Stimulated activated CD4-positive, alpha-beta T cell treated with anti-CD3 and anti-CD28 coated beads, Interleukin-1b, Interleukin-23, amount 100 ng/mL, for 4 hours (primary cell): ENCODE measurements at places on chromosomes 13 and 19.
A peak's percentile ranks its signal among the peaks of the same experiment; 100 is the strongest.

DNA sequence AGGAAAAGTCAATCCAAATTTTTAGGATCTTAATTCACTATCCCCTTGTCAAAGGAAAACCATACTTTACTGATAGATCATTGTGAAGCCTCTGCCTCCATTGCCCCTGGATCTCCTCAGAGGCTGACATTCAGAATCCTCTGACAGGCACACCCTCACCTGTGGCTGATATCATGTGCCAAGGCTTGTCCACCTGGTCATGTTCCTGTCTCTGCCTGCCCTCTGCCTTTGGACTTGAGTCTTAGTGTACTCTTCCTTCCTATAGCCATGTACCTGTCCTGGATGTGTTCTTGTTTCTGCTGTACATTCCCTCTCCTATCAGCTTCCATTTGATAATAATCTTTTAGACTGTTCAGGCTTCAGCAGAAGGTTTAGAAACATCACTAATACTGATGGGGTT is 179.4 kb downstream of the TNFSF13B start:
- no peak for DNase-seq

GRCh38 chr13:44868397-44868796 is 120.9 kb downstream of the NUFIP1 start:
- DNase-seq: no peak

- no peak for DNase-seq
Observed at GRCh38 chr19:9009935-9010651, at the start of gene MUC16. Gene MUC16 (minus strand): TSS chr19:9010409.

DNA sequence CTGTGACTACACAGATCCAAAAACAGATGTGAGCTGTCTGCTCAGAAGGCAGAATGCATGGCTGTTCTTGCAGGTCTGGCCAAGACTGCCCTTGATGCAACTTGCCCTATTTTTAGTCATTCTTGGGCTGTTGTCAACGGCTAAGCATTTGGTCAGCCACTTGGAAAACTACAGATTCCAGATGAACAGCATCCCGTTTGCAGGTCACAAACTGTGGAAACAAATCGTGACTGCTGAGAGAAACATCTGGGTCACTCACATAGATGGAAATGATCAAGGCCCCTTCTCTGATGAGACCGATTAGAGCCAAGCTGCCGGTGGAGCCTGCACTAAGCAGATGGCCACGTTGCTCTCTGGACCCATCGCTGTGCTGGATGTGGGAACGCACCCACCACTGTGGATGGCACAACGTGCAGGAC is 15.4 kb upstream of the METTL21C start:
- no peak for DNase-seq

DNA sequence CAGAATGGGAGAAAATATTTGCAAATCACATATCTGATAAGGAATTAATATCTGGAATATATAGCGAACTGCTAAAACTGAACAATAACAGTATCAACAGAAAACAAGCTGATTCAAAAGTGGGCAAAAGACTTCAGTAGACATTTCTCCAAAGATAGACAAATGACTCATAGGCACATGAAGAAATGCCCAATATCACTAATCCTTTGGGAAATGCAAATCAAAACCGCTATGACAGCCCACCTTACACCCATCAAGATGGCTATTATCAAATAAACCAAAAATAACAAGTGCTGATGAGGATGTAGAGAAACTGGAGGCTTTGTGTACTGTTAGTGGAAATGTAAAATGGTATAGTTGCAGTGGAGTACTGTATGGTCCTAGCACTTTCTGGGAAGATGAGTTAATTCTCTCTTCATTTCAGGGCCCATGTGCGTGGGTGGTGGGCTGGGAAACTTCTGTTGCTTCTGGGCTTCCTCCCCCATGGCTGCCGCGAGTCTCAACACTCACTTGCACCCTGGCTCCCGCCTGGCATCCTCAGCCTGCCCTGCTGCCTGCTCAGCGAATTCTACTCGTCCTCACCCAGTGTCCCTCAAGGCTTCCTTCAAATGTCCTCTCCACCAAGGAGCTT is 12.4 kb upstream of the GJA3 start:
- DNase-seq: no peak

DNA sequence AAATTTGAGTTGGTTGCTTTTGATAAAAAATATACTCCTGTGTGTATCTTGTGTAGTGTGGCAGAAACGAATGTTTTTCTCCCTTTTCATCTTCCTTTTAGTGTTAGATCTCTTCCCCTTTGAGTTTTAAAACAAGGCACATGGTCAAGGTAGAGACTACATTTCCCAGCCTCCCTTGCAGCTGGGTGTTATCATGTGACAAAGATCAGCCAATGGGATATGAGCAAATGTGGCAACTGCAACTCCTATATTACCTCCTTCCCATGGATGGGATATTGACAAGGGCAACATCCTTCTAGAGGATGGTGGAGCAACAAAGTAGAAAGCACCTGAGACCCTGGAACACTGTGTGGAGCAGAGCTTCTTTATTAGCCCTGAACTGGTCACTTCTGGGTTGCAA is 42.4 kb downstream of the ADGRE3 start:
- no peak for DNase-seq

GRCh38 chr19:40178756-40179155 is 12.5 kb upstream of the MAP3K10 start:
- no peak for DNase-seq

DNA sequence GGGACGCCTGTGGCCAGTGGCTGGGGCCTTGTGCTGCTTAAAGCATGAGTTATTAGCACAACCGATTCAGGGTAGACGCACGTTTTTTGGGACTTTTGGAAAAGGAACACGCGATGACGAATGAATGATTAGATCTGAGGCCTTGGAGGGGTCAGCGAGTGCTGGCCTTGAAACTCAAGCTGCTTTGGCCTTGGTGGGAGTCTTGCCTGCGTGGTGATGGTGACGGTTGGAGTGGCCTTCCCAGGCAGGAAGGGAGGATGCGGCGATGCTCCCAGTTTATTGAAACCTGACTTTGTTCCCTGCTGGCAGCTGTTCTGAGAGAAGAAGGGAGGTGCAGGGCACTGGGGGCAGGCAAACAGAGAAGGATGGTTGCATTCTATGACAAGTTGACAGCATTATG is 63.1 kb upstream of the RNF113B start:
- no peak for DNase-seq

DNA sequence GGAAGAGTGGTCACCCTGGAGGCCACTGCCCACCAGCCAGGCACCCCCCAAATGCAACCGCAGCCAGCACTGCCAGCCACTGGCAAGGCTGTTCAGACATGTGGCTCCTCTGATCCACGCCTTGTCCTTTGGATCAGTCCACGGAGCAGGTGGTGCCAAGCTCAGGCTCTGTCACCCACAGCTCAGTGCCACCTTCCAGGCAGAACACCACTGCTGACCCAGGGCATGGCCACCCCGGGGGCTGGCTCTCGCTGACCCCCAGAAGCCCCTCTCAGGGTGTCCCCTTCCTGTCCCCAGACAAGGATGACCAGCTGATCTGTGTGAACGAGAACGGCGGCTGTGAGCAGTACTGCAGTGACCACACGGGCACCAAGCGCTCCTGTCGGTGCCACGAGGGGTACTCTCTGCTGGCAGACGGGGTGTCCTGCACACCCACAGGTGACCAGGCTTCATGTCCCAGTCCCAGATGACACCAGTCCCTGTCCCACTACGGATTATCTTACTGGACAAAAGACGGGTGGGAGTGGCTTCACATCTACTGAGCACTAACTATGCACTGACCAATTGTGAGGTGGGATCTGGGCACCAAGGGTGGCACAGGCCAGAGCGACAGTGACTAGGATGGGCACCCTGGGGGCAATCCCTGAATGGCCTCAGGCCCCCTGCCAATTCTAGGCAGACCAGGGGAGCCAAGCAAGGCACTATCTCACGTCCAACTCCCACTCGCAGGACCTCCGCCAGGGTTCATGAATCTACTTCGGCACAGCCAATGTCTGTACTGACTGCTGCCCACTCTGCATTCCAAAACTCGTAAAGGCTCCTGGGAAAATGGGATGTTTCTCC is 7.0 kb upstream of the F10 start:
- no peak for DNase-seq

- no peak for DNase-seq
Observed at GRCh38 chr19:2628597-2628996, 73.9 kb downstream of the GNG7 start.

DNA sequence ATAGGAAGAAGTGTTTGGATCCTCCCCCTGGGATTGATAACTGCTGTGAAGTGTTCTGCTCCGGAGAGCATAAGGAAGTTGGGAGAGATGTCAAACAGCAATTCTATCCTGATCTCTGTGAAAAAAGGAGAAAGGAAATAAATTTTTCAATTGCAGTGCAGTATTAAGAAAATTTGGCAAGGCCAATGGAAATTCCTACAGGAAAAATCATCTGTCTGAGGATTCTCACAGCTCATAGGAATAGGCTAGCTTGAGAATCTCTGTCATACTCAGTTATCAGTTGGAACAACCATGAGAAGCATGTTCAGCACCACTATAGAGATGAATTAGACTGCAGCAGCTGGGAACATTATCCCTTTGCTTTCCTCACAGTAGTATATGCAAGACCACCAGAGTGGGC is 1238.9 kb upstream of the MIR17HG start:
- DNase-seq: no peak

DNA sequence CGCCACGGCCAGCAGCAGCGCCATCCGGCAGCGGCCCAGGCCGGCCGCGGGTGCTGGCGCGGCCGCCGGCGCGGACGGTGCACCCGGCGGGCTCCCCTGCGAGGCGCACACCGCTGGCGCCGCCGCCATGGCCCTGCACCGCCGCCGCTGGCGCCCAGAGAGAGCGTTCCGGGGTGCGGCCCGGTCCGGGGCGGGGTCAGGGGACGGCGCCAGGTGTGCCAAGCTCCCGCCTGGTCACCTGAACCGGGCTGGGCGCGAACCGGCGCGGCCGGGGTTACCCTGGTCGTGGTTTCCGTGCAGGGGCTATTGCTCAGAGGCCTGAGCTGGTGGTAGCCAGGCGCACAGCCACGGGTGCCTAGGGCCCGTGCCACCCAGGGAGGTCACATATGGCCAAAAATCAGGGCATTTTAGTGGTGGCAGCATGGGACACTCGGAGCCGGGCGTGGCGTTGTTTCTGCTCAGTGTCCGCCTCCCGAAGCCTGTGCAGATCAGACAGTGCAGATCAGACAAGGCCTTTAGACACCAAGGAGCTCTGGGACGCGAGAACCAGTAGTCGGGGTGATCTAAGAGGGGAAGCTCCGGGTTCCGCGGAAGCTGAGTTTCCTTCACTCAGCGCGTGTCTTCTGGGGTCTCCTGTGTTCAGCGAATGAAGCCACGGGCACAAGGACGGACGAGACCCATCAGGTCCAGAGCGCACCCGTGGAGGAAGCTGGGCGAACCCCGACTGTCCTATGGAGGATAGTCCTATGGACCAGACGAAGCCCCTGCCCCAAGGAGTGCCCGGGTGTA is at the start of gene TMEM238:
TSS of gene TMEM238 (minus strand) at position 162 of the 789 bp plus-strand sequence. CDS start at position 129, 33 bp downstream.
- DNase-seq: no peak

GRCh38 chr13:61685682-61686012 is 270.0 kb upstream of the PCDH20 start:
- no peak for DNase-seq

GRCh38 chr13:111184458-111185401 is 69.6 kb downstream of the ARHGEF7 start:
- DNase-seq: no peak

DNA sequence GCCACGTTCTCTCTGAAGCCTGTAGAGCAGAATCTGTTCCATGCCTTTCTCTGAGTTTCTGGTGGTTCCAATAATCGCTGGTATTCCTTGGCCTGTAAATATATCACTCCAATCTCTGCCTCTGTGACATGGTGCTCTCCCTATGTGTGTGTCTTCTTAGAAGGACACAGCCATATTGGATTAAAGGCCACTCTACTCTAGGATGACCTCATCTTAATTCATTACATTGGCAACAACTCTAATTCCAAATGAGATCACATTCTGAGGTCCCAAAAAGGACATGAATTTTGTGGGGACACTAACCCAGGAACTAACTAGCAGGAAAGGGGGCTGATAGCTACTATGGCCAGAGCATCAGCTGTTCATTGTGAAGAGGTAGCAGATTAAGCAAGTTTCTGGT is 110.7 kb downstream of the KLF12 start:
- no peak for DNase-seq

GRCh38 chr13:46728777-46729176 is 68.2 kb downstream of the ESD start:
- DNase-seq: no peak

GRCh38 chr13:97849305-97849704 is 104.2 kb upstream of the IPO5 start:
- DNase-seq: no peak

DNA sequence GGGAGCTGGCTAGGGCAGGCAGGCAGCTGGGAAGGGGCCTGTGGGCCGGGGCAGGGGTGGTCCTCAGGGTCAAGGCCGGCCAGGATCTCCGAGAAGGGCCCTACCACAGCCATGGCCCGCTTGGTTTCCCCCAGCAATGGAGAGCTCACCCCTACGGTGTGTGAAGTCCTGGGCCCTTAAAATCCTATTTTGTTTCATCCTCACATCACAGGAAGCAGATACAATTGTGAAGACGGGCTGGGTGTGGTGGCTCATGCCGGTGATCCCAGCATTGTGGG is 8.7 kb downstream of the RNU6-9 start:
- DNase-seq: no peak

DNA sequence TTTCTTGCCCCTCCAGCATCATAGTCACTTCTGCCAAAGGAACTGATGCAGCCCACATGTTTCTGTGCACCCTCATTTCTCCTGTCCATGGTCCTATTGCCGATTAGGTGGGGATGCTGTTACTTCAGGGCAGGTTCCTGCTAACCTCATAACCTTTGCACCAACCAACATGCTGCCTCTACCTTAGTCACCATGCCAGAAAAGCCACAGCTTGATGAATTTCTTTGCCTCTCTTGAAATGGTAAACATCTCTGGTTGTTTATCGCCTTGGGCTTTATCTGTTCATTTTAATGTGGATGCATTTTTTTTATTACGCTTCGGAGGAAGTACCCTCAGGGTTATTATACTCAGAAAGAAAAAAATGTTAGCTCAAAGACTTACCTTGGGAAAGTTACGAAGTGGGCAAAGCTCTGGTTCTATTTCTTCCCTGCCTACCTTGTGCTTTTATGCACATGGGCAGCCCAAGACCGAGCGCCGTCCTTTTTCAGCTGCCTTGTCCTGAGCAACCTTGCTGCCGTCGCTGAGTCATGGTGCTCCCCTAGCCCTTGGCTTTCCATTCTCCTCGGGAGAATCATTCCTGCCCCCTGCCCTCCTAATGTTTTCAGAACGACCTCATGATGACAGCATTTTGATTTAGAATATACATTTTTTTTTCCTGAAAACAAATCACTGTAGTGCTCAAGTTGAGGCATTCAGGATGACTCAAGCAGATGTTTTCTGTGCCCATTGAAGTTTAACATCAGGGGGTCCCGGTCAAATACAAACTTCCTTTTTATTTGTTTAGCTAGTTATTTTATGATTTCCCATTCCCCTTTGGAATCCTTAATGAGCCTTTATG is 280.0 kb downstream of the SHISA2 start:
- DNase-seq: no peak

- peak; percentile 9 for DNase-seq
Observed at GRCh38 chr19:46787331-46788261, 798 bp downstream of the SLC1A5 start.

DNA sequence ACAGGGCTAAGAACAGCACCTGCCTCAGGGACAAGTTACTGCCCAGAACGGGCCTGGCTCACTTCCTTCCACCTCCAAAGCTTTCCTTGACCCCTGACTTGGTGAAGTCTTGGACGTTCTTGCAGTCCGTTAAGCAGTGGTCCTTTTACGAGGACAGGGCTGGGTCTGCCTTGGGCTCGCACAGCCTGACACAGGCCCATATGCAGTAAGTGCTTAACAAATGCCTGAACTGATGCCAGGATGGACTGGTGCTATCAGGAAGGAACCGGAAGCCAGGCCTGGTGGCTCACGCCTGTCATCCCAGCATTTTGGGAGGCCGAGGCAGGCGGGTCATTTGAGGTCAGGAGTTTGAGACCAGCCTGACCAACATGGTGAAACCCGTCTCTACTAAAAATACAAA is 1.8 kb upstream of the PLK5 start:
- DNase-seq: no peak
